Activated T-cell treated with anti-CD3 and anti-CD28 coated beads, Interleukin-2, amount 50 U/mL, for 24 hours (primary cell): ENCODE measurements at places on chromosomes 5 and 9.

DNA sequence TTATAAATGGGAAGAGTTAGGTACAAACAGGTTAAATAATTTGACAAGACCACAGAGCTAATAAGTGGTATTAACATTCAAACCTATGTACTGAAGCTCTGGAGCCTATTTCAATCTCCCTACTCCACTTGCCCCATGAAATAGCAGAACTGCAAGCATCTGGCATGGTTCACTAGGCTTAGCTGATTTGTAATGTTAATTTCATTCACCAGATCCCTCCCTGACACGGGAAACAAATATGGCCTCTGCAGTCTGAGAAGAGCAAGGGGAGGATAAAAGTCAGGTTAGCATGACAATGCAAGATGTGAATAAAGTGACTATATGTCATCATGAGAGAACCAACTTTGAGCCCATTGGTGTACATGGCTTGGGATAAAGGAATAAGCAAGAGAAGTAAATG lies 428.8 kb downstream of the BRINP1 start:
- no peak overlapping the region for H3K4me3 ChIP-seq
- no peaks in the 10 kb centered on the region for H3K36me3 ChIP-seq
- DNase-seq = no peak
- H3K27ac ChIP-seq = no peak overlapping the region
- H3K4me1 ChIP-seq = no peaks in the 10 kb centered on the region

- H3K27ac ChIP-seq = no peak overlapping the region
- H3K27me3 ChIP-seq = no peaks in the 10 kb centered on the region
- no peak overlapping the region for H3K4me3 ChIP-seq
- peaks cover 3% of the 10 kb centered on the region for H3K4me1 ChIP-seq
These were observed 25.4 kb downstream of the DAB2 start for GRCh38 chr5:39399135-39400036.

DNA sequence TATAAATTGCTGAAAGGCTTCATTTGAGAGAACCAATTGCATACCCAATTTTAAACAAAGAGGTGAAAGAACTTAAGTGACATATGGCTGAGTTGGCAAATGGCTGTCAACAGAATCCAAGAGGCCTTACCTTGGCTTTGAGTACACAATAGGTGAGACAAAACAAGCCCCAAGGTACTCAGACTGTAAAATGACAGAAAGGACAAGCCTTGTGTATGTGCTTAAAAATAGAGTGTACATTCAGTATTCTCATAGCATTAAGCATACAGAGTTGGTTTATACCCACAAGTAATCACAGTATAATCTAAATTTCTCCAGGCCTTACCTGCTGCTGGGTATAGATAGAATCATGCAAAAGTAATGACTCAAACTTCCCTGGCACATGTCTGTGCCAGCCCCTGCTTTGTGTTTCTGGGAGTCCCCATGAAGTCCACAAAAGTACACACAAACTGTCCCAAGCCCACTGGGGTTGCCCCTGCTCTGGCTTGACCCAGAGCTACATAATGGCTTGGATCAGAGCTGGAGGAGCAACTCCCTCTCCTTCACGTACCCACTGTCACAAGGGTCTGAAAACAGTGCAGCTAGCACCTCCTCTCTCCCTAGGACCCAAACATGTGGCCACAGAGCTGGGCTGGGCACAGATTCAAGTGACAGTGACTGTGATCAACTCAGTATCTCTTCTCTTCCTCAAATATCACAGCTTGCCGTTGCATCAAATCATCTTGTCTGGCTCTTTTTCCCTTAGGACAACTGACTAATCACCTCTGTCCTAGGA lies 250.8 kb downstream of the ENC1 start:
- peaks cover 2% of the 10 kb centered on the region for H3K4me1 ChIP-seq
- H3K27me3 ChIP-seq = no peaks in the 10 kb centered on the region
- H3K27ac ChIP-seq = no peak overlapping the region

DNA sequence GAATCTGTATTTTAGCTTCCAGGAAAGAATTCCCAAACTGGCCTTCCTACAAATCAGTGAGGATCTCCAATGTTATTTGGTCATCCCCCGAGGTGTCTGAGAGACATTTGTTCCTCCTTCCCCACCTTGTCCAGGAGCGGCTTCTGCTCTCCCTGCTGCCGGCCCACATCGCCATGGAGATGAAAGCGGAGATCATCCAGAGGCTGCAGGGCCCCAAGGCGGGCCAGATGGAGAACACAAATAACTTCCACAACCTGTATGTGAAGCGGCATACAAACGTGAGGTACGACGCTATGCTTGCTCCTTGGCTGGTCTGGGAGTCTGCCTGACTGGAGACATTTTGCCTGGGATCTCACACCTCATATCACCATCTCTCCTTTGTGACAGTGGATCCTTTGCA lies 160.4 kb downstream of the CFAP90 start:
- DNase-seq = no peak
- H3K36me3 ChIP-seq = no peaks in the 10 kb centered on the region
- no peaks in the 10 kb centered on the region for H3K4me1 ChIP-seq
- no peak overlapping the region for H3K4me3 ChIP-seq
- H3K27me3 ChIP-seq = peaks cover 4% of the 10 kb centered on the region

- H3K4me1 ChIP-seq = no peaks in the 10 kb centered on the region
- H3K27ac ChIP-seq = no peak overlapping the region
- H3K27me3 ChIP-seq = peaks cover 23% of the 10 kb centered on the region
- no peak overlapping the region for H3K4me3 ChIP-seq
- H3K36me3 ChIP-seq = no peaks in the 10 kb centered on the region
These were observed 286.5 kb downstream of the ZSWIM6 start for GRCh38 chr5:61618577-61618976.

DNA sequence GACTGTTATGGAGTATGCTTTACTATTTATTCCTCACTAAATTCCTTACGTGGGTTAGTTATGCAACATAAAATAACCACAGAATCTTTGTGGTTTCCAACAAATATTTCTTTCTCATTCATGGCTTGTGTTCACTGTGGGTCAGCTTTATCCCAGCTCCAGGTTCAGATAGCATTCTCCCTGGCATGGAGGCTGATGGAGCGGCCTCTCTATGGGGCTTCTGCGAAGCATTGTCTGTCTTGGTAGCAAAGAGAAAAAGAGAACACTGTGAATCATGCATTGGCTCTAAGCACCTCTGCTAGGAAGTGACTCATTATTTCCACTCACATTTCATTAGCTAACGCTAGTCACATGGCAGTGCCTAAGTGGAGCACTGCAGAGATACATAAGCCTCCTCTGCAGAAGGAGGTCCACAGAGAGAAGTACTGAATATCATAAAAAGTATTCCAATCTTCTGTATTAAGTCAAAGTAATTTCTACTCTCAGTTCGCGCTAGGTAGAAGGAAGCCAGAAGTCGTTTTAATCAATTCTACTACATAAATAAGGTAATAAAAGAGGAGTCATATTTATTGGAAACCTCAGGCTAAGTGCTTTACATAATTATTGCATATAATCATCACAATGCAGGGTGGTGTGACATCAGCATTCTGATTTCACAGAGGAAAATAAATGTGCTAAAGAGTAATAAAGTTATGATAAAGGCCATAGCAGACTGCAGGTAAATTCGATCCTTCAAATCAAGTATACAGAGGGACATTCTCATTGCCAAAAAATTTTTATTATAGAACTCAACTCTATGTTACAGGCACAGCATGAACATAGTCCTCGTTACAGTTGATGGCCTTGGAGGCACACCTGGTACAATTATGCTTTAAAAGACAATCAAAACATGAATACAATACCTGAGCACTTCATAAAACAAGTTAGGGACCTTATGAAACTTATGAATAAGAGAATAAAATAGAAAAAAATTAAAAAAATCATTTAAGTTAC lies 531.1 kb downstream of the CETN3 start:
- no peaks in the 10 kb centered on the region for H3K36me3 ChIP-seq
- DNase-seq = no peak
- H3K4me1 ChIP-seq = no peaks in the 10 kb centered on the region
- H3K27ac ChIP-seq = no peak overlapping the region
- H3K27me3 ChIP-seq = no peaks in the 10 kb centered on the region
- H3K4me3 ChIP-seq = no peak overlapping the region

DNA sequence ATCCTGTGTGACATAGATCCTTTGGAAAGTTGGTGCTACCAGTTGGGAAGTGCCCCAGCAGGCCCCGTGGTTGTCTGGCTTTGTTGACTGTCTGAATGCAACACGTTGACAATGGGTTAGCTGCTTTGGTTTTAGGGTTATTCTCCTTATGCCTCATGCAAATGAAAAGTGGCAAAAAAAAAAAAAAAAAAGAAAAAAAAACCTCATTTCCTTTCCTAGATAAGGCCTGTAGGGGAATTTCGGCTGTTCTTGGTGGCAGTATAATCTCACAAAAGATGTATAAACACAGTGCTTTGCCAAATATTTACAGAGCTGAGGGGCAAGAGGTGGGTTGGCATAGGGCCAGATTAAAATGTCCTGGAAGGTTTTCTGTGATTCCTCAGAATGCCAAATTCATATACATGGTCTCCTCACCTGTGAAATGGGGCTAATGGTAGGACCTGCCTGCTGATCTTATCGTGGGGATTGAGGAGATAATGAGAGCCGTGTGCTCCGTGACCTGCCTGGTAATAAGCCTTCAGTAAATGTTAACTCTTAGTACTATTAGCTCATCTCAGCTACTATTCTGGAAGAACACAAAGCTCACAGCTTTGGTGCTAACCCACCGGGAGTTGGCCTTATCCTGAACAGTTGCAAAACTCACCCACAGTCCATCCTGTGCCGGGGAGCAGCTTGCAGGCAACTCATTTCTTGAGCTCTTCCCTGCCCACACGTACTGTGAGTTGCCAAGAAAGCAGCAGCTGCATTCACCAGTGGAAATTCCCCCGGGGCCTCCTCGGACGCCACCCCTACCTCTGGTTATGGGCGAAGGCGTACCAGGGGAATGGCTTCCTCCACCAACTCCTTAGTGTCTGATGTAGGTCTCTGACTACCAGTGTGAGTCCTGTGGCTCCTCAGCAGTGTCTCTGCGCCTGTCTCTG lies 220.3 kb downstream of the NR3C1 start:
- peak overlapping the region; percentile 47 for H3K4me3 ChIP-seq
- peaks cover 16% of the 10 kb centered on the region for H3K36me3 ChIP-seq
- peak; percentile 70 for DNase-seq

- no peaks in the 10 kb centered on the region for H3K36me3 ChIP-seq
- no peak overlapping the region for H3K4me3 ChIP-seq
- no peaks in the 10 kb centered on the region for H3K4me1 ChIP-seq
- H3K27ac ChIP-seq = no peak overlapping the region
These were observed 58.8 kb downstream of the COL27A1 start for GRCh38 chr9:114214181-114214580.

DNA sequence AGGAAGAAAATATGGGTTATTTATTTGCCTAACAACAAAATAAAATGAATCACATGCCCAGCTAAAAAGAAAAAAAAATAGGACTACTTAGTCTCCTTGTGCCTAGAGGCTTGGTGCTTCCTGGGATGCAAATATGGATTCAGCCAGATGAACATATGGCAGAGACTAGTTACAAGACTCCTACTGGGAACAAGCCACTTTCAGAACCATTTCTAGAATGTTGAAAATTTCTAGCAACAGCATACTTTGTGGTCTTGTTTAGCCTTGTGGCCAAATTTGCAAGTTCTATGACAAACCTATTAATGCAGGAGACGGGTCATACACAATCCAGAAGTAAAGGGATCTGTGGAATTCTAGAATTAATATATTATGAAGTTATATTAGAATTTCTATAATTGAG lies 198.7 kb downstream of the CHSY3 start:
- no peak overlapping the region for H3K4me3 ChIP-seq
- DNase-seq = no peak
- H3K36me3 ChIP-seq = no peaks in the 10 kb centered on the region
- no peak overlapping the region for H3K27ac ChIP-seq
- no peaks in the 10 kb centered on the region for H3K27me3 ChIP-seq

DNA sequence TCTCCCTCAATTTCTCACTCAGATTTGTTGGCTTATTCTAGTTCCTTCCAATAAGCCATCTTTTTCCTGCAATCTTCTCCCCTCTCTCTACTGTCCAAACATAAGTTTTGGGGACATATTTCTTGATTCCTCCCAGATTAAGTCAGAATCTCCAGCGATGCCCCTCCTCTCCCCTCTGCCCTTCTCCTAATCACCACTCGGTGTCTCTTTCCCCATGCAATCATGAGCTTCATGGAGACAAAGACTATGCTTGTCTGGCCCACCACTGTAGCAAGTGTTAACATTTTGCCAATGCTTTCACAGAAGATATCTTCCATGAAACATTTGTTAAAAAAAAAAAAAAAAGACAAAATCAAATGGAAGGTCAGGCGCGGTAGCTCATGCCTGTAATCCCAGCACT lies 42.4 kb downstream of the PDE6A start:
- no peak overlapping the region for H3K27ac ChIP-seq
- no peak overlapping the region for H3K4me3 ChIP-seq
- DNase-seq = no peak
- peaks cover 12% of the 10 kb centered on the region for H3K27me3 ChIP-seq
- H3K36me3 ChIP-seq = no peaks in the 10 kb centered on the region

DNA sequence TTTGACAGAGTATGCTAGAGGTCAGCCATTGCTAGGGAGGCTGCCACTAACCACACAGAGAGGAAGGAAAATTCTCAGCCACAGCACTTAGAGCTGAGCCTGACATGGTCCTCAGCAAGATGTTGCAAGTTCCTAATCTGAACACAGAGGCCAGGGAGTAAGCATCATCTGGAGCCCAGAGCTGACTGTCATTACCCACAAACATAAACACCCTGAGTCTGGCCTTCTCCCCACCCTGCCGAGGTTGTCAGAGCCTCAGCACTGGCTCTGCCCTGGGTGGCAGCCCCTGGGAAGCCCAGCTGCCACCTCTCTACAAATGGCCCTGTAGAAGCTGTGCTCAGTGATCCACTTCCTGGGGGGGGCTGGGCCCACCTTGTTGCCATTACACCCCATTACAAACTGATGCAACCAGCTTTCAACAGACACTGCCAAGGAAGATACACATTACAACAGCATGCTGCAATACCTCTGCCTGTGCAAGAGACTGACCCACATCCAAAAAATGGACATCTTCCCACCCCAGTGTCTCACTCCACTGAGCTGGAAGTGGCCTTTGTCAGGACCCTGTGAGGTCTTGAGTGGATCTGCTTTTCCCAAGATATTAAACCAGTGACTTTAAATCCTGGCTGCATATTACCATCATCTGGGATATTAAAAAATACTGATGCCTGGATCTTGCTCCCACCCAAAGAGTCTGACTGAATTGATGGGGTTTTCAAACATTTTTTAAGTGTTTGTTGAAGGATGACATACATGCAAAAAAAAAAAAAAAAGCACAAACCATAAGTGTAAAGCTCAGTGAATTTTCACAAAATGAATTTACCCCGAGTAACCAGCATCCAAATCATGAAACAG lies 33.0 kb downstream of the IRF1 start:
- H3K36me3 ChIP-seq = peaks cover 59% of the 10 kb centered on the region
- H3K4me3 ChIP-seq = no peak overlapping the region
- H3K27me3 ChIP-seq = no peaks in the 10 kb centered on the region
- peaks cover 88% of the 10 kb centered on the region for H3K4me1 ChIP-seq
- H3K27ac ChIP-seq = peak overlapping the region; percentile 95

DNA sequence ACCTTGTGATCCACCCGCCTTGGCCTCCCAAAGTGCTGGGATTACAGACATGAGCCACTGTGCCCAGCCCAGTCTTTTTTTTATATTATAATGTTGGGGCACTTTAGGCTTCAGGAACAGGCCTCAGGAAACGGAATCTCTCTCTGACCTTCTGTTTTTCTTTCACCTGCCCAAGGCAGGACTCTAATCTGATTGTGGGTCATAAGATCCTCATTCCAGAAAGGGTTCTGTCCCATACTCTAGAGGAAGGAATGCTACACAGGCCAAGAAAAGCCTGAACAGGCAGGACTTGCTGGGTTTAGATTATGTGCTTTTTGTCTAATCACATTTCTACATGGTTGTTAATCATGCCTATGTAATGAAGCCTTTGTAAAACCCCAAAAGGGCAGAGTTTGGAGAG lies 1.8 kb upstream of the CCL28 start:
- no peaks in the 10 kb centered on the region for H3K36me3 ChIP-seq
- H3K27ac ChIP-seq = no peak overlapping the region
- DNase-seq = no peak
- H3K4me1 ChIP-seq = no peaks in the 10 kb centered on the region
